ENCODE measurements at places on chromosomes 11 and 22.

GRCh38 chr11:64165481-64165841, 452 bp downstream of the MACROD1 start:
- DNase-seq = no peak

- no peak for DNase-seq
These were observed 7.3 kb downstream of the TBC1D22A start for GRCh38 chr22:46769706-46770105.

DNA sequence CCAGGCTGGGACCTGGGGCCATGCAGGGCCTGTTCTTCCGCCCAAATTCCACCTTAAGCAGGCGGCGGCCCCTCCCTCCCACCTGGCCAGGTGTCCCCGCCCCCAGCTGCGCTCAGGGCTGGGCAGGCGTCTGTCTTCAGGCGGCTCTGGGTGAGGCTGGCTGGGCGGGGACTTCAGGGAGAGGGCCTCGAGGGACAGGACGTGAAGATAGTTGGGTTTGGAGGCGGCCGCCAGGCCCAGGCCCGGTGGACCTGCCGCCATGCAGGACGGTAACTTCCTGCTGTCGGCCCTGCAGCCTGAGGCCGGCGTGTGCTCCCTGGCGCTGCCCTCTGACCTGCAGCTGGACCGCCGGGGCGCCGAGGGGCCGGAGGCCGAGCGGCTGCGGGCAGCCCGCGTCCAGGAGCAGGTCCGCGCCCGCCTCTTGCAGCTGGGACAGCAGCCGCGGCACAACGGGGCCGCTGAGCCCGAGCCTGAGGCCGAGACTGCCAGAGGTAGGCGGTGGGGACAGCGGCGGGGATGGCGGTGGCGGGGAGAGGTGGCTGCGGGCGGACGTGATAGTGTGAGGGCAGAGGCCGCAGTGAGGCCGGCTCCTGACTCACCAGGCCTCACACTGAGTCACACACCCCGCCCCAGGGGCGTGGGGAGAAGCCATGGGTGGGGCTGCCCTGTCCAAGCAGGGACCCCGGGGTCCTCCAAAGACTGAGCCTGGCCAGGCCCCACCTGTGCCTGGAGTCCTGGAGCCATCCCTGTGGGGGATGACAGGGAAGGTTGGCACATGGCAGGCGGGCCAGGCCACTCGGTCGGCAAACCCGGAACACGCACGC, at the start of gene PKP3:
PKP3 (plus strand) TSS at position 176 of the 824 bp plus-strand sequence; CDS start at position 260, 84 bp downstream.
- DNase-seq = no peak

DNA sequence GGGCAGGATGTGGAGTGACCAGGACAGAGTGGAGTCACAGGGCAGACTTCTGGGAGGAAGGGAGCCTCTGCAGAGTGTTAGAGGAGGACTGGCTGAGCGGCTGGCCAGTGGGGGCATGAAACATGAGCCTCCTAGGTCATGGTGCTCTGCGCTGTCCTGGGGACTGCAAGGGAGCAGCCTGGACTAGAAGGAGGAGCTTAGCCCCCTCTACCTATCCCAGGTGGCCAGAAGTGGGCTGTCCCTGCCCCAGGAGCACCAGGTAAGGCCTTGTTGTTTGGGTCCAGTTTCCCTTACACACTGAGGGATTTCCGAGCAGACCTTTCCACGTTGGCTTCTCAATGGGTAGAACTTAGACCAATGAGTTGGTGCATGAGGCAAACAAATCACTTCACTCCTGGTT, 7.4 kb downstream of the PKNOX2 start:
- DNase-seq = no peak
